ENCODE measurements at places on chromosomes 7 and 10. TPM values are rescaled to one million over a fixed set of nuclear protein-coding genes. Genes with fewer than 3 reads are reported as not detected.

BAMBI gene
- total RNA-seq = 14.3 TPM

CUZD1 gene
- total RNA-seq = 1.1 TPM

FBXO24 gene
- total RNA-seq = not detected

PPP1R17 gene
- not detected for total RNA-seq

SPDYE6 gene
- not detected for total RNA-seq

HABP2 gene
- total RNA-seq = 0.15 TPM

PLPP4 gene
- 0.20 TPM for total RNA-seq

BRAF gene
- 45.6 TPM for total RNA-seq

ELFN1 gene
- total RNA-seq = 0.20 TPM

UTF1 gene
- not detected for total RNA-seq

GDF2 gene
- not detected for total RNA-seq

GRCh38 chr7:74417419-74417971, 36.2 kb upstream of the GTF2IRD1 start:
- no peak for DNase-seq

DNA sequence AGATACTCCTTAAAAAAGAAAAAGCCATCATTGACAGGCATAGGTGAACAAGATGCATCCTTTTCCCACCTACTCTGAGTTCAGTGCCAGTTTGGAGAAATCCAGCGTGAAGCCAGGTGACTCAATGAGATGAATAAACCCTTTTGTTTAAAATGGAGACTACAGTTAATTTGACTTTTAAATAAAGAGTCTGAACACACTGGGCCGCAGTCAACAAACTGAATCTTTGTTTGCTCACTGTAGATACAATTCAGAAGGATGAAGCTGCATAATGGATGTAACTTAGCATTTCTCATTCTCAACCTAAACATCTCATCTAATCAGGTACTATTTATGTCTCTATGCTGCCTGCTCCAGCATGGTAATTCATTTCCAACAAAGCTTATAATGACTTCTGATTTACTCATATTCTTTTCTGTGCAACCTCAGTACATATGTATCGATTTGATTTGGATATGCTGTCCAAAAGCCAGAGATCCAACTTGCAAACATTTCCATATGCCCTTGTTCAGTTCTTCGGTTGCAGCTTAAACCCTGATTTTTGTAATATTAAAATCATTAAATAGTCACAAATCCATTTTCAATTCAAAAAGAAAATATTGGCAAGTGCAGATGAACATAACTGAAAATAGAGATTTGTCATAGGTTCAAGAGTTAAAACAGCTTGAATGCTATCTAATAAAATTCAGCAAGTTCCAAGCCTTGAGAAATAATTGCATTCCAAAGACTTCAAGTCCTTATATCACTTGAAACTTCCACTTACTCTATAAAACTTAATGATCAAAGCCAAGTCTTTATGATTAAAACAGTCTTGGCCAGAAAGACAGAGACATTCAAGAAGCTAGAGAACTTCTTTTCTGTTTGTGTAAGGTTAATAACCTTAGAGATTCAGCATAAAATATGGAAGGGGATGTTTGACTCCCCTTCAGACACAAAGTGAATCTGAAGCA, 67.8 kb downstream of the CPVL start:
- no peak for DNase-seq

DNA sequence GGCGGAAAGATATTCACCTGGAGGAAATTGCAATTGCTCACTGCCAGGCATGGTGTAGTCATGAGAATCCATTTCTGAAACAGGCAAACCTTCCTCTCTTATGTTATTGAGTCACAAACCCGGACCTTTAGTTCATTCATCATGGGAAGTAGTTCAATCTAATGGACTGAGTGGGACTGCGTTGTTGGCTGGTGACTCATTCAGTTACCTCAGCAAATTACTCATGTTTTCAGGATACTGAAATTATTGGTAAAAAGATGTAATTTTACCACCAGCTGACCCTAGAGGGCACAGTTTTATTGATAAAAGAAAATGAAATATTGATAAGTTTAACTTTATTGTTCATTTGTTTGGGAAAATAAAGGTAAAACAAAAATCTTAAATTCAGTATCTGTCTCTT, 1194.4 kb upstream of the SORCS1 start:
- DNase-seq = no peak

DNA sequence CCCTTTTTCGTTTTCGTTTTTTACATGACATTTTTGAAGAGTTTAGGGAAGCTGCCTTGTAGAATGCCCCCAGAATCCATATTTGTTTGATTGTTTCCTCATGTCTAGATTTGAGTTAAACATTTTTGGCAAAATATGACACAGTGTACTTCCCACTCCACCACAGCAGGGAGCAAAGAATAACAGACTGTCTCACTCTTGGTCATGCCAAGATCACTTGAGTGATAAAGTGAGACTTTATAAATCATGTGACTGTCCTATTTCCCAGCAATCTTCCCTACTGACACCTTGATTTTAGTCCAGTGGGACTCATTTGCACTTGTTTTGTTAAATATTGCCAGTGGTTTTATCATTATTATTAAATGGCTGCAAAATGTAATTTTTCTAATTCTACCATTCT, 44.4 kb upstream of the USP6NL start:
- no peak for DNase-seq

GRCh38 chr10:44992070-44992731, 8.5 kb upstream of the ZNF22 start:
- no peak for DNase-seq

DNA sequence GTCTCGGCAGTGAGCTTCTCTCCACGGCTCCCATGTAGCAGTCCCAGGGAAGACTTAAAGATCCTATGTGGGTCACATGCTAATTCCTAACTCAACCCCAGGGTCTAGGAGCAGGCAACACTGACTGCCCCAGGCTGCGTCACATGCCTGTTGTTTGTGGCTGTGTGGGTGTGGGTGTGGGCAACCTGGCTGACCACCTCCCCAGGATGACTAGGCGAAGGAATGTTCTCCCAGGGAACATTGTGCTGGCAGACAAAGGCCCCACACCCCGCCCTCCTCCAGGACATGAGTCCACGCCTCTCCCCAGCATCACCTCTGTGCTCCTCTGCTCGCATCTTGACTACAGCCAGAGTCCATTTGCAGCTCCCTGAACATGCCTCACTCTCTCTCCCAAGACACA, 30.3 kb downstream of the SLC29A3 start:
- DNase-seq = no peak

DNA sequence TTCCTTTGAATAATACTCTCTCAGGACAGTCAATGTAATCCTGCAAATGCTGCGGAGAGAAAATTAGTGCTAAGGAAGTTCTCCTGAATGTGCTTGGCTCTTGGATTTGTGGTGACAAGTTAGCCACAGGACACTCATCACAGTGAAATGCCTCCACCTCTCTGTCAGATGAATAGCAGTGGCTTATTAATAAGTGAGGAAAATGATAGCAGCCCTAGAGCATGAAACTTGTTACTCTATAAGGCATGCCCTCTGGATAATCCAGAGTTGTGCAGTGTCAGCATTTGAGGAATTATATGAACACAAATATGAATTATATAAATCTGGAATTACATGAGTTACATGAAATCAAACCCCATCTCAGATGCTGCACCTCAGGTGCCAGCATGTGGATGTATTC, 23.5 kb upstream of the TBX20 start:
- no peak for DNase-seq

GRCh38 chr7:84136809-84137208, 57.8 kb downstream of the SEMA3A start:
- DNase-seq = no peak

- no peak for DNase-seq
Measured at GRCh38 chr7:107779647-107780099, 23.4 kb downstream of the SLC26A3 start.

- DNase-seq = no peak
Measured at GRCh38 chr7:16554518-16555236, 28.1 kb downstream of the LRRC72 start.

DNA sequence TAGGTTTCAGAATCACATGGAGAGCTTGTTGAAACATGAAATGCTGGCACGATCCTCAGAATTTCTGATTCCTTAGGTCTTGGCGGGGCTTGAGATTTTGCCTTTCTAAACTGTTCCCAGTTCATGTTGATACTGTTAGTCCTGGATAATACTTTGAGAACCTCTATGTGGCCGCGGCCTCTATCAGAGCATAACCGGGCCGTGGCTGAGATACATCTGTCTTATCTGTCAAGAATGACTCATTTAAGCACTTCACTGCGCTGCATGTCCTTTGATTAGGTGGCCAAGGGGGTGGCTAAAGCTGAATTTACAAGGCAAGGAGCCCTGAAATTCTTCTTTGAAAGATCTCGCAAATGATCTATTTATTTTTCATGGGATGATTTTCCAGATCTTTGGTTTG, 66.9 kb downstream of the GALNT17 start:
- DNase-seq = no peak

- DNase-seq = no peak
Measured at GRCh38 chr7:77935652-77936348, 137.2 kb downstream of the PHTF2 start.

DNA sequence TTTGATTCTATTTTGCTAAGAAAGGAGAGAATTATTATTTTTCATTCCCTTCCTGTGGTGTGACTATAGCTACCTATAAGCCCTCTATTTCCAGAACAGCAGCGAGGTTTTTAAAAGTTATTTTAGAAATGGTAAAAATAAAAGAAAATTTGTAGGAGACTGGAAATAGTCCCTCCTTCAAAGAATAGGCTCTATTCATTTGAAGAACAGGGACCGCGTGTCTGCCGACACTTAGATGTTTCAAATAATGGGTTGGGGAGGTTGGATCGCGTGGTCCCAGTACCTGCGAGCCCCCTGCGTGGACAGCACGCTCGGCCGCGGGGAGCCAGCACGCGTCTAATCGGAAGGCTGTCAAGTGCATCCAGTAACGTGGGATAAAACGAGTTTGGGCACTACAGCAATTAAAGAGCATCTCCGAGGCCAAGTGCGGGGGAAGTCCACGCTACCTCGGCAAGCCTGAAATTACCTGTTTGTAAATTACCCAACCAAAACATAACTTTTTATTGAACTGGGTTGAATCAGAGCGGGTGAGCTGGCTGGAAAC, 1.0 kb downstream of the CACNA2D1 start:
- no peak for DNase-seq

- DNase-seq = no peak
Measured at GRCh38 chr7:155341463-155341983, 43.8 kb downstream of the INSIG1 start.

DNA sequence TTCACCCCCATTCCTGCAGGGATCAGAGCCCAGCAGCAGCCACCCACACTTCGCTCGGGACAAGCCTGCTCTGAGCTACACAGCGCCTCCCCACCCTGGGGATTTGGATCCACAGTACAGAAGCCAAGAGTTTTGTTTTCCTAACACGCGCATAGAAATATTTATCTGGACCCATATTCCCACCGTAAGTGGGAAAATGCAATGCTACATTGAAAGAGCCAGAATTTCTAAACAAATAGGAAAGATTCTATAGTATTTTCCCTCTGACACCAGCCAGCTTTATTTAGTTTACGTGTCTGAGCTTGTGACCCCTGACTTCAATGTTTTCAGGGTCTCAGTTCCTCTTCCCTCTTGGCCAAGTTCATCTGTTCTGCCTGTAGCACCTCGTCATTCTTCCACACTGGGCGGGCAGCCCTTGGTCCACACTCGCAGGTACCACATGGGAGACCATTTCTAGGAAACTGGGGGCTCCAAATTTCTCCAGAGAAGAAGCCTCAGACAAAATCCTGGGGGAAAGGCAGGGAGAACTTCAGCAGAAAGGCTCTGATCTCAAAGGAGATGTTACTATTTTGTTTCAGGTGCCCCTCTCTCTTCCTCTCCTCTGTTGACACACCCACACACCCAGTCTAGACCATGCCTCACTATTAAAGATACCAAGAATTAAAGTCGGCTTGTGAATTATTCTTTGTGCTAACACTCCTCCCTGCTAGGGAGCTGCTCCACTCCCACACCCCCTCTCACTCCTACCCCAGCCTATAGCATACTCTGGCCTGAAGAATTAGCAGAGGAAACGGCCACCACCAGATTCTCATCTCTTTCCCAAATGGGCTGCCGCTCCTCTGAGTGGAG, 116.0 kb upstream of the PCGF5 start:
- peak; percentile 2 for DNase-seq

DNA sequence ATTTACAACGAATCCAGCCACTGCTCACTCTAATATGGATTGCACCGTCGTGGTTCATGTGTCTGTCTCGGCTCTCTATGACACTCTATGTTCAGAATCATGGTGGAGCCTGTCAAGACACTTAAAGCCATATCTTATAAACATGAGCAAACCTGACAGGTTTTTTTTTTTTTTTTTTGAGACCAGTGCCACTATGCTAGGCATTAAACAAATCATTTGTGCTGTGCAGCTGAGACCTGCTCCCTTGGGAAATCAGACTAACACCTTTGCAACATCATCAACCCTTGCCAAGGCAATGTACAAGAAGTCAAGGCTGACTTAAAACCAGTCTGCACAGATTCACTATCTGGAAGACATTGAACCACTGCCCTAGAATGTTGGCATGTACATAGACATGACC, 181.2 kb upstream of the ANK3 start:
- DNase-seq = no peak

GRCh38 chr7:112453505-112454171, 3.4 kb downstream of the IFRD1 start:
- no peak for DNase-seq

- DNase-seq = no peak
Measured at GRCh38 chr10:123102673-123103072, 33.1 kb upstream of the HMX3 start.

GRCh38 chr10:80173466-80173865, 31.9 kb downstream of the ANXA11 start:
- DNase-seq = no peak

DNA sequence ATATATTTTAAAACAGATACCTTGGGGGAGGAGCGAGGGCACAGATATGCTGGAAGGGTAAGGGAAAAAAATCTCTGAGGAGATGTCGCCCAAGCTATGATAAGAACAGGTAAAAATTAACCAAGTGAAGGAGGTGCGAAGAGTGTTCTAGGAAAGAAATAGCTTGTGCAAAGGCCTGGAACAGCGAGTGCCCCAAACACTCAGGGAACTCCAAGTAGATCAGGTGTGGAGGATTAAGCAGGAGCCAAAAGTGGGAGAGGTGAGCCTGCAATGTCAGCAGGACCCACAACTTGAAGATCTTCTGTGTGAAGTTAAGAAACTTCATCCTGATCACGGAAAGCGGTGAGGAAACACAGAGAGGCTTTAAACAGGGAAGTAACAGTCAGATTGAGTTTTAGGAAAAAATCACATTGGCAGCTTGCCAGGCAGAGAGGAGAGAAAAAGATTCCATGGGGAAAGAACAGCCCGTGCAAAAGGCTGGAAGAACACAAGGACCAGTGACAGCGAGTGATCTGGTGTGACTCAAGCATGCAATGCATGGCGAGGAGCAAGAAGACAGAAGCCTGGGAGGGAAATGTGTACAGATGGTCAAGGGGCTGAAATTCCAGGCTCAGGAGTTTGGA, 30.7 kb downstream of the FGF8 start:
- no peak for DNase-seq

DNA sequence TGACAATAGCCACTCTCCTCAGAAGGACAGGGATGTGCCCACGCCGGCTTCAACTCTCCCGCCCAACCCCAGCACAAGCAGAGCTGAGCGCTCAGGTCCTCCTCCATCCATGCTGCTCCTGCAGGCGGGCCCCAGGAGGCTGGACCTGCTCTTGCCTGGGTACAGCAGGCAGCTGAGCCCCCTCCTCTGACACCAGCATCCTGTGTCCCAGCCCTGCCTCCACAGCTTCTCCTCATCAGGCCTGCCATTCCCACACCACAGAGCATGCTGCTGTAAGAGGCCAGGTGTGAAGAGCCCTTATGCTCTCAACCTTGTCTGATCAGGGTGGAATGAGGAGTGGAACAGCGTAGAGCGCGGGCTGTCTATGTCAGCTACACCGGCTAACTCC, 302.2 kb downstream of the PTPRN2 start:
- DNase-seq = peak; percentile 51

Measured in upper lobe of left lung (tissue), 6 donors.